Activated CD4-positive, alpha-beta T cell treated with anti-CD3 and anti-CD28 coated beads, Interleukin-2, amount 50 U/mL, for 48 hours (primary cell): ENCODE measurements at places on chromosomes 13 and 19.
A peak's percentile ranks its signal among the peaks of the same experiment; 100 is the strongest.

- no peak for DNase-seq
These were observed 98.0 kb downstream of the FOXO1 start for GRCh38 chr13:40568246-40569023.

DNA sequence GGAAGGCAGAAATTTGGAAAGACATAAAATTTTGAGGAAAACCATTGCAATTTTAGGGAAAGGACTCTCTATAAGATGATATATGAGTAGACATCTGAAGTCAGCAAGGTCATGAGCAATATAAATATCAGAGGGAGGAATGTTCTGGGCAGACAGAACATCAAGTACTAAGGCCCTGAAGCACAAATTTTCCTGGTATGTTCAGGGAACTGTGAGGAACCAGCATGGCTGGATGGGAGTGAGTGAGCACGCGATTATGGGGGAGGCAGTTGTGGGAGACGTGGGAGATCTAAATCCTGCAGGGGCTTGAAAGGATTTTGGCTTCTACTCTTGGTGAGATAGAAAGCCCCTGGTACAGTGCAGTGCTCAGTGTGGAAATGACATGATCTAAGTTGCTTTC is 112.0 kb downstream of the TBC1D4 start:
- no peak for DNase-seq

GRCh38 chr13:82878536-82878935 is 1003.7 kb downstream of the SLITRK1 start:
- no peak for DNase-seq

DNA sequence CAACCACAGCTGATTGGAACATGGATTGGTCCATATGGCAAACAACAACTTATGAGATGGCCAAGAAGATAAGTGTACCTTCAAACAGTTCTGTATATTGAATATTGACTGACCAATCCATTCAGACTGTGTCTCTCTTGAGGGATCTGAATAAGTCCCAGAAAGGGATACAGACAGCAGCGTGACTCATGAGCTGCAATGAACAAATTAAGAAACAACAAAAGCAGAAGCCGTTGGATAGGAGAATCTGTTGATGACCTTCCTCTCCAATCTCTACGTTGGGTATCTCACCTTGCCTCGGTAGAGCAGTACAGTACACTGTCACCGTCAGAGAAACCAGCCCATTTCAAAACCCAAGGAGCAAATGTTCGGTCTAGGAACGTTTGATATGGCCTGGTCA is 21.3 kb downstream of the MBD3L2B start:
- DNase-seq, result no peak

- no peak for DNase-seq
These were observed 604.7 kb downstream of the SLITRK6 start for GRCh38 chr13:85194482-85194881.

- DNase-seq, result no peak
These were observed 311.4 kb upstream of the MAB21L1 start for GRCh38 chr13:35787937-35788336.

DNA sequence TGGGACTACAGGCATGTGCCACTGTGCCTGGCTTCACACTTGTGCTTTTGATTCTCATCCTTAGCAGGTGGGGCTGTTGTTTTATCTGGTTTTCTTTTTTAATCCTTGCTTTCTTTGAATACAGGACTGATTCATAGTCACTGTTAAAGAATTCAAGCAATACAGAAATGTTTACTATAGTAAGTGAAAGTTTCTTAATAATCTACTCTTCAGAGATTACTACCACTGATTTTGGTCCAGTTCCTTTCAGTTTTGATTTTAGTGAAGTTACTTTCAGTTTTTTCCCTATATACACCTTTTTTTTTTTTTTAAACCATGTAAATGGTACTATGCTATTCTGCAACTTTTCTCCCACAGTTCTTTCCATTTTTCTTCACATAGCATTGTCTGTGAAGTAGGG is 53.6 kb downstream of the GATAD2A start:
- no peak for DNase-seq

DNA sequence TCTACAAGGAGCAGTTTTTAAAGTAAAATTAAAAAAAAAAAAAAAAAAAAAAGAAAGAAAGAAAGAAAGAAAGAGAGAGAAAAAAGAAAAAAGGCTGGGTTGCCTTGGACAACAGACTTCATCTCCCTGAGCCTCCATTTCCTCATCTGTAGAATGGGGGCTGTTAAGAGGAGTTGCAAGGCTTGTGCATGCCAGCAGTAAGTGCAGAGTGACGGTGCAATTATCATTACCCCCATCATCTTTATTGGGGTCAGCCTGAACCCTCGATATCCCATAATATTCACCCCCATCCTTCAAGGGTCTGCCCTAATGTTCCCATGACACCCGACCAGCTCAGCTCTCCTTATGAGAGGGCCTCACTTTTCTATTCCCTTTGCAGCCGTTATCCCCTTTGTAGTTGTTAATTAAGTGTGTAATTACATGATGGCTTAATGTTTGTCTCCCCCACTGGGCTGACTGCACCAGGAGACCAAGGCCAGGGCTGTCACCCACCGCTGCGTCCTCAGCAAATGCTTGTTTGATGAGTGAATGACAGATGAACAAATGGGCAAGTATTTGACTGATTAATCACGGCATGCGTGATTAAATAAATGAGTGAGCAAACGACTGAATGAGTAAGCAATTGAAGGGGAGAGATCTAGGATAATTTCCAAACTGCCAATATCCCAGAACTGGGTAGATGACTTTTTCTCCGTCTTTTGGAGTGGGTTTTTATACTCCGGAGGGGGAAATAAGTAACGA is 10.1 kb downstream of the FOSB start:
- peak; percentile 45 for DNase-seq

DNA sequence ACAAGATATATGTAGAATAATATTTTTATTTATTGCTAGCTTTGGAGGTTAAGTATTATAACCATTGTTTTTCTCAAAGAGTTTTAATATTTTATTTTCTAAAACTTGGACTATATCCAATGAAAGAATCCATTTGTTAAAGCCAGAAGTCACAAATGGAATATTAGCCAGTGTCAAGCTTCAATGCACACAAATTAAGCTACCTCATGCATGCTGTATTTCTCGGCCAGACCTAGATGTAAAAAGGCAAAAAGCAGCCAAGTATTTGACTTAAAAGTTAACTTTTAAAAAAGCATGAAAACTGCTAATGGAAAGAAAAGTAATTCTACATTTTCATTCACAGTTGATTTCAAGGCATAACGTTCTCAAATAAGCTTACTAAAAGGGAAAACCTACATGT is 160.0 kb upstream of the ATXN8OS start:
- no peak for DNase-seq

- DNase-seq, result peak; percentile 52
These were observed 15.8 kb downstream of the ARRDC2 start for GRCh38 chr19:18023622-18024251.

DNA sequence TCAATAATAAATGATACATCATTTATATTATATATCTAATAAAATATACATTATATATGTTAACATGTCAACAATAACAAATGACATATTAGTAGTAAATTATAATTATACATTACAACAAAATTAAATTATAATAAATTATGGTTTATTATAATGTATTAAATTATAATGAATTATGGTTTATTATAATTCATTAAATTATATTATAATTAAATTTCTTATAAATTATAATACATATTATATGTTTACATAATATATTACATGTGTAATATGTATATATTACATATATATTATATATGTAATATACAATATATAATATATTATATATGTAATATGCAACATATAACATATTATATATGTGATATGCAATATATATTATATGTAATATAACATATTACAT is 20.5 kb downstream of the C3 start:
- DNase-seq, result no peak

- DNase-seq, result no peak
These were observed 583 bp downstream of the FGF14 start for GRCh38 chr13:102401265-102401664.

- DNase-seq, result no peak
These were observed 9.3 kb downstream of the HOOK2 start for GRCh38 chr19:12766051-12766521.

- no peak for DNase-seq
These were observed 116.9 kb downstream of the DPF1 start for GRCh38 chr19:38107129-38107528.

DNA sequence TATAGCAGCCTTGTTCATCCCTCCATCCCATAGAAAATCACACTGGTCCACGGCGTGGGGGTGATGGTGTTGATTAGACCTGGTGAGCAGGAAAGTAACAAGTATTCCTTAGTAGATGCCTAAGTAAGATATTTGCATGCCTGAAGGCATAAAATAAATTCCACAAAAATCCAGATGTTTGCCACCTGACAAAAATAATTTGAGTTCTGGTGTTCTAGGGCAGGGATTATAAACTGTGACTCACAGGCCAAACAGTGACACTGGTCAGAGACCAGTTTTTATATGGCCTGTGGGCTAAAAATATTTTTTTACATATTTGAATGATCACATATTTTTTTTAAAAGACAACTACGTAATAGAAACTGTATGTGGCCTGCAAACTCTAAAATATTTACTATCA is 310.7 kb downstream of the RFC3 start:
- DNase-seq, result no peak

DNA sequence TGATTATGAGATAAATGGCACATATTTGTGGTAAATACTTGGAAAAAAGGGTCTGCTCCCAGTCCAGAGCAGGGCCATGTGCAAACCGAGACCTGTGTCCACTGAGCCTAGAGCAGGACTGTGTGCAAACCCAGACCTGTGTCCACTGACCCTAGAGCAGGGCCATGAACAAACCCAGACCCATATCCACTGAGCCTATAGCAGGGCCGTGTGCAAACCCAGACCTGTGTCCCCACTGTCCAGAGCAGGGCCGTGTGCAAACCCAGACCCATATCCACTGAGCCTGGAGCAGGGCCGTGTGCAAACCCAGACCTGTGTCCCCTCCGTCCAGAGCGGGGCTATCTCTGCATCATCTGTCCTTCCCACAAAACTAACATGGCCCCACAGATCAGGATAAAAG is 136.0 kb downstream of the ATP11A start:
- DNase-seq, result no peak

GRCh38 chr13:51997641-51998330 is 13.5 kb downstream of the ATP7B start:
- no peak for DNase-seq
